ENCODE measurements at places on chromosomes 6 and 20.

DNA sequence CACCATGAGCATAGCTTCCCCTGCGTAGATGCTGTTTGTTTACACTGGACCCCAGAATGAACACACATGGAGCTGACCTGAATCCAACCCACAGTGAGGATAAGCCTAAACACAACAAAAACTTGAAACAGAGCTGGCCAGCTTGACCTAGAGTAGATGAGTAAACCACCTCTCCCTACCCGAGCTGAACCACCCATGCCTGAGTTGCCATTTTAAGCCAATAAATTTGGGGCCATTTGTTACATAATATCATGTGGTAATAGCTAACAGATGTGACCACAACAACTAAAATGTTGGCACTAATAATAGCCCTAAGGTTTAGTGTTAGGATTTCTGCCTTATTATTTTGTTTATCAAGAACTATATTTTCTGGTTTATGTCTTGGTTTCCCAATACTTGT lies 103.2 kb upstream of the GRIK2 start:
- DNase-seq: no peak

DNA sequence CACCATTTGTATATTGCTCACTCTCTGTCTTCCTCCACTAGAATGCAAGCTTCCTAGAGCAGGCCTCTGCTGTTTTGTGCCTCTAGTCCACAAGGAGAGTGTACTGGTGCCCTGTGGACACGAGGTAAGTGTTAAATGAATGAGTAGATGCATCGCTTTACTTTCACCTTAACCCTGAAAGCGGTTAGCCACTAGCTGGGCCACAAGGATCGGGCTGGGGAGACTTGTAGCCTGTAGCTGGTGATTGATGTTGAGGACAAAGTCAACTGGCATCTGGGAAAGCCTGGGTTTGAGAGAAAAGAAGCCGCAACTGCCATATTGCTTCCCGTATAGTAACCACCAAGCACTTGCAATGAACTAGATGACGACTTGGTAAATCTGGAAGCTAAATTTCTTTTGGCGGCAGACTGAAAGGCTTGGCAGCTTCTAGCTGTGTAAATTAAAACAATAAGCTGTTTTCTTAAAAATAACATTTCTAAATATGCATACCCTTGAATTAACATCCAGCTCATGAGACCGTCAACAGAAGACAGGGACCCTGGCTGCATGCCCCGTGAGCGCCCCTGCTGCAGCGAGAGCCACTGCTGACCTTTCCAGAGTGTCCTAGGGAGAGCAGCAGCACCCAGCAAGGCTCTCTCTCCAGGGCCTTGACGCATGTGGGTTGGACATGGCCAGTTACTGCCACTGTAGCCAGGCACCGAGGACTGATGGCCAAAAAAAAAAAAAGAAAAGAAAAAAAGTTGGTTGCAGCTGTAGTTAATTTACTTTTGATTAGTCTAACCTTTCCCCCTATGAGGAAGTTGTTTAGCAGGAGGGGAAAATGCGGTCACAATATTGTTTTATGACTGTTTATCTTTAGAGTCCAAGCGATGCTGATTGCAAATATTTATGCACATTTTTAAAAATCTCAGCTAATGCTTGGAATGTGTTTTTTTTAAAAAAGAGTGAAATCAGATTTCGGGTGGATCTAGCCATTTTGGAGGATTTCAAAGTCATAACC lies 315.1 kb downstream of the TFAP2C start:
- no peak for DNase-seq

GRCh38 chr20:24935766-24936525 lies 13.1 kb upstream of the CST7 start:
- DNase-seq: no peak

DNA sequence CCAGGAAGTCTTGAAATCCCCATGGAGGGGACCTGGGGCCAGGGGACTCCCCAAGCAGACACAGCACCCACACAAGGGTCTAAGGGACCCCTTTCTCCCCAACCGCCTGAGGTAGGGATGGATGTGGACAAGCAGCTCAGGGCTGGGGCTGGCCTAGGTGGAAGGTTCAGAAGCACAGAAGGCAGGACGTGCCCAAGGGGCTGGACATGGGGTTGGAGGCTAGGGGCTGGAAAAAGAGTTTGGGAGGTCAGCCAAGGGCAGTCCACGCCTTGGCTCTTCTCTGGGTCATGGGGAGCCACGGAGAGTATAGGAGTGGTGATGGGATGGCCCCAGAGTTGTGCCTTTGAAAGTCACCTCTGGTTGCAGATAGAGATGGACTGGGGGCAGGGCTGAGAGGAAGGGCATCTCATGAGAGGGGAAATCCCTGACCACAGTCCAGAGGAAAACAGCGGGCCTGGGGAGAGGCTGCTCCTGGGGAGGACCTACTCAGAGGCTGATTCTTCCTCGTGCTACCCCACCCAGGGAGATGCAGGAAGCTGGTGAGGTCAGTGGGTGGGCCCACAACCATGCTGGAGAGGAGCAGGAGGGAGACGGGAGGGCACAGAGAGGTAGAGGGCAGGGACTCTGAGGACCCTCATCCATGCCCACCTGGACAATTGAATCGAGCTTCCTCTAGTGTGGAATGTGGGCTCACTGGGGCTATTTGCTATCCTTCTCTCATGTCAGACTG lies 2.5 kb upstream of the HSPA12B start:
- DNase-seq: no peak

DNA sequence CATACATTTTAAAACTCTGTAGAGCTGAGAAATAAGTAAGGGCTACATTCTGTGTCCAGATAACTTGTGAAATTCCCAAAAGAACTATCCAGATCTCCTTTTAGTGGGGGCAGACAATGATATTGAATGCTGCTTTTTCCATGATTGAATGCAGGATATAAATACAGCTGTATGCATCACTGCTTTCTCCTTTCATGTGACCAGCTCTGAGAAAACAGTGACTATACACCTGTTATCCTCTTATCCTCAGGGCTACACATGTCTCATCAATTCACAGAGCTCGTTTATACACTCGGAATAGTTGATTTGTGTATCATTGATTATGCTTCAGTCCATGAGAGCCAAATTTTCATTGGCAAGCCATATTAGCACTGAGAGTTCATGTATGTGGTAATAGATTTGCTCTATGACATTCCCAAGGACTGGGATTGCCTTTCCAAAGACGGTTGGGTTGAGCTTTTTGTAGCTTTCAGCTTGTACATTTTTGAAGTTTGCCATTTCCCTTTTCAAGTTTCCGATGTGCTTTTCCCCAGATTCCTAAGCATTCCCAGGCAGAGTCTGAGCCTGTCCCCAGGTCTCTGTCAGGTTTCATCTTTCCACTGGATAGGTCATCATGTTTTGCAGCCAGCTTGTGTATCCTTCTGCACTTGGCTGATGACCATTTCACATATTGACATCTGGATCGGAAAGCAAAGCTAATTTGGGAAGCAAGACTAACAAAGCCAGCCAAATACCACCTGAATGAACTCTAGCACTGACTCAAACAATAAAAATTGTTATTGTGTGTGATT lies 97.7 kb downstream of the RFX6 start:
- DNase-seq: no peak

DNA sequence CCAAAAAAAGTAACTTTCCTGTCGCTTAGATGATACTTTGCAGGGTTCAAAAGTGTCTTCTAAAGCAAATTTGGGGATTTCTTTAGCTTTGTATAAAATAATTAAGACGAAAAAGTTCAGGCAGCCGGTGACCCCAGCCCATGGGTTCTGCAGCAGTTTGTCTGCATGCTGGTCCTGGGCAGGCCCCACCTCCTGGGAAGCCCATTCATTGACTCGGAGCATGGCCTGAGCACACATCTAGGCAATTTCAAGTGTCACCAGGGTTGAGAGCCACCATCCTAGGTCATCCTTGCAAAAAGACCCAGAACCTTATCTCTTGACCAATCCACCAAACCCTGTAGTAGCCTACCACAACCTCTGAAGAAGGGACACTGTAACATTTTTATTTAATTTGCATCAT lies 20.6 kb downstream of the BFSP1 start:
- DNase-seq: no peak

DNA sequence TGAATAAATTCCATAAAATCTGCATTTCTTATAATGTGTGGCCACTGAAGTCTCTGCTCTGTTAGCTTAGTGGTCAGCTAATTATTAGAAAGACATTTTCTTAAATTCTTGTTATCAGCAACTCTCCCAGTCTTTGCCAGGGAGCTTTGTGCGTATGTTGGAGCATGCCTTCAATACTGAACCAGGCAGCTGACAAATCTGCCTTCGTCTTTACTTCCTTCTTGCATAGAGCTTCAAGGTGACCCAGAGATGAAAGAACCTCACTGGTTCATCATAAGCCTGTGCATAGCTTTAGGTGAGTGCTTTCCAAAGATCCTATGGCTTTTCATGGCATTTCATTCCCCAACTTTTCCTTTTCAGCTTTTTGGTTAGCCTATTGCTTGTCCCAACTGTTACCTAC lies 43.0 kb upstream of the NELFCD start:
- DNase-seq: no peak

GRCh38 chr6:16743664-16744210 lies 17.5 kb downstream of the ATXN1 start:
- DNase-seq: no peak

GRCh38 chr6:3623451-3624249 lies 127.9 kb downstream of the PXDC1 start:
- peak; percentile 44 for DNase-seq

DNA sequence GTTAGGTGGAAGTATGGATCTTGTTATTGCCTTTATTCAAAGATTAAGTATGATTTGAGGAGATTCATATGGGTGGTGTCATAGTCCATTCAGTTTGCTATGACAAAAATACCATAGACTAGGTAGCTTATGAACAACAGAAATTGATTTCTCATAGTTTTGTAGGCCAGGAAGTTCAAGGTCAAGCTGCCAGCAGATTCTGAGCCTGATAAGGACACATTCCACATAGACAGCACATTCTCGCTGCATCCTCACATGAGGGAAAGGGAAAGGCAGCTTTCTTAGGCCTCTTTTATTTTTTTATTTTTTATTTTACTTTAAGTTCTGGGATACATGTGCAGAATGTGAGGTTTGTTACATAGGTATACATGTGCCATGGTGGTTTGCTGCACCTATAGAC lies 27.7 kb downstream of the ME1 start:
- no peak for DNase-seq

- no peak for DNase-seq
Observed at GRCh38 chr20:39849664-39850063, 839.4 kb downstream of the MAFB start.

- no peak for DNase-seq
Observed at GRCh38 chr20:43825051-43825402, 89.6 kb upstream of the TOX2 start.

DNA sequence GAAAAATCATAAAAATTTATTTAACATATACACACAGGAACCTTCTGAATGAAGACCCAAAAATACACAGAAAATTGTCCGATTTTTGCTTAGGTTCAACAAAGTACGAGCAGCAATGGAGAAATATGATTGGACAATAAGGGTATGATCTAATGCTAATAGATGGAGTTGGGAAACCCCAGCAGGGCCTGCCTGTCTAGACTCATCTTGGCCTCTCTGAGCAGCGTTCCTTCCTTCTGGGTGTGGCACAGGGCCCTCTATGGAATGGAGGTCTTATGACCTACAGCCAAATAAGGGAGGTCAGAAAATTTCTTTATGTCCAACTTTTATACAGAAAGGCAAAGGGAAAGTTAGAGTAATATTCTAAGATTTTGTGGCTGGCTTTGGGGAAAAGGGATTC lies 27.7 kb upstream of the ENPP4 start:
- no peak for DNase-seq

- no peak for DNase-seq
Observed at GRCh38 chr6:142162780-142163179, 15.7 kb downstream of the VTA1 start.

GRCh38 chr20:15916623-15917022 lies 656.6 kb downstream of the KIF16B start:
- DNase-seq: no peak

GRCh38 chr6:122789182-122790027 lies at the start of gene SMPDL3A:
Gene SMPDL3A (plus strand): TSS chr6:122789258. CDS start chr6:122789347, 89 bp downstream.
- peak; percentile 27 for DNase-seq

DNA sequence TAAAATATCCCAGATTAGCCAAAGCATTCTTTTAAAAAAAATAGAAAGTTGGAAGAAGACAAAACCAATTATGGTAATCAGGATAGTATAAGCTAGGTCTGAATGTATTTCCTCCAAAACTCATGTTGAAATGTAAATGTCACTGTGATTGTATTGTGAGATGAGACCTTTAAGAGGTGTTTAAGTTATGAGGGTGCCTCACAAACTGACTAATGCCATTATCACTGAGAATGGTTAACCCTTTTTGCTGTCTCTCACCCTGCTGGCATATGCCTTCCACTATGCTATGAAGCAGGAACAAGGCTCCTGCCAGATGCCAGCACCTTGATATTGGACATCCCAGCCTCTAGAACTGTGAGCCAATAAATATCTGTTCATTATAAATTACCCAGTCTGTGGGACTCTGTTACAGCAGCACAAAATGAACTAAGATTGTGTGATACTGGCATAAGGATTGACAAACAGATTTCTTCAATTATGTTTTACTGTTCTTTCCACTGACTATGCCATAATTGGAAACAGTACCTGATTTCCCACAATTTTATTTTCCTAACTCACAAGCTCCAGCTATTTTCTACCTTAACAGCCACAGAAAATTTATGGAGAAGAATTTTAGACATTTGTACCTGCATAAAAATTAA lies 63.8 kb downstream of the IBTK start:
- no peak for DNase-seq

DNA sequence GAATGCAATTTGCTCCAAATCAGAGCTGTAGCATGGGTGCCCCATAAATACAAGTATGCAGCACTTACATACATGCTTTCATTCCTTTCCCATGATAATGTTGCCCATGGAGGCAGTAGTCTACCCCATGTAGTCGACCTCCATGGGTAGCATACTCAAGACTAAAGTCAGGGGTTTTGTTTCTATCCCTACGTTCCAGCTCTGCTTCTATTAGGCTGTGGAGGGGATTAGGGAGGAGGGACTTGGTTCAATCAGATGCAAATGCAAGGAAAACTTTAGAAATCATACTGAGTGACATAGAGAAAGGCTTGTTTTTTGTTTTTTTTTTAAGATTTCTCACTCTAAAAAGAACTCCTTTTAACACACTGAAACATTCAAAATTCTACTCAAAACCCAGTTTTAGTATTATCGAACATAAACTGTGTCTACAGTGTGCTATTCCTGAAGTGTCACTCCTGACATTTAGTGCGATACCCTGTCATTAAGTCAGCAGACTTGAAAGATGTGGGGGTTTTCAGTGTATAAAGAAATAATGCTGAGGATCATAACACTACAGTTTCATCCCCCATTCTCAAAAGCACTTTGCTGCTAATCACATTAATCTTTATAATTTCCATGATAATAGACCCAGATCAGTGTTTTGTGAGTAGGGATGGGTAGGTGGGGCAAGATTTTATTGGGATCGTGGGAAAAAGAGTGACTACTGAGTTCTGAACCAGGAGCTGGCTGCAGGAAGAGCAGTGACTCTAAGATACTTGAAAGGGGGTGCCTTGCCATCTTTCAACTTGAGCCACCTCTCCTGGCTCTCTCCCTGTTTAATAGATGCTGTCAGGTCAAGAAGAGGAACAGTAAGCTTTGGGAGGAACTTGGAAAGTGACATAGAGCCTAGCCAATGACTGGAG lies 40.4 kb upstream of the SCML4 start:
- DNase-seq: no peak

- DNase-seq: no peak
Observed at GRCh38 chr20:36116807-36117441, 37.6 kb upstream of the EPB41L1 start.

- no peak for DNase-seq
Observed at GRCh38 chr20:41467690-41468089, 101.1 kb upstream of the EMILIN3 start.
